HT1080 (cell line): ENCODE measurements at places on chromosomes 6 and 20. TPM values are rescaled to one million over a fixed set of nuclear protein-coding genes. Genes with fewer than 3 reads are reported as not detected.

The WFDC2 gene
- total RNA-seq, result not detected in 2 replicates

The EXOC2 gene
- total RNA-seq, result 19.4 and 21.3 TPM in 2 replicates

The SLC52A3 gene
- 0.11 TPM in 1 of 2 replicates, not detected in the other for total RNA-seq

The RALGAPB gene
- total RNA-seq, result 10.7 and 15.5 TPM in 2 replicates

The OR12D3 gene
- not detected in 2 replicates for total RNA-seq

The SLC2A10 gene
- total RNA-seq, result 0.55 TPM in 1 of 2 replicates, not detected in the other

The SFT2D1 gene
- total RNA-seq, result 49.7 and 67.1 TPM in 2 replicates

The FGD2 gene
- total RNA-seq, result 0.08 TPM in 1 of 2 replicates, not detected in the other

The TSBP1 gene
- total RNA-seq, result not detected in 2 replicates

The RIPPLY2 gene
- not detected in 2 replicates for total RNA-seq

The CGAS gene
- 1.4 and 2.3 TPM in 2 replicates for total RNA-seq

DNA sequence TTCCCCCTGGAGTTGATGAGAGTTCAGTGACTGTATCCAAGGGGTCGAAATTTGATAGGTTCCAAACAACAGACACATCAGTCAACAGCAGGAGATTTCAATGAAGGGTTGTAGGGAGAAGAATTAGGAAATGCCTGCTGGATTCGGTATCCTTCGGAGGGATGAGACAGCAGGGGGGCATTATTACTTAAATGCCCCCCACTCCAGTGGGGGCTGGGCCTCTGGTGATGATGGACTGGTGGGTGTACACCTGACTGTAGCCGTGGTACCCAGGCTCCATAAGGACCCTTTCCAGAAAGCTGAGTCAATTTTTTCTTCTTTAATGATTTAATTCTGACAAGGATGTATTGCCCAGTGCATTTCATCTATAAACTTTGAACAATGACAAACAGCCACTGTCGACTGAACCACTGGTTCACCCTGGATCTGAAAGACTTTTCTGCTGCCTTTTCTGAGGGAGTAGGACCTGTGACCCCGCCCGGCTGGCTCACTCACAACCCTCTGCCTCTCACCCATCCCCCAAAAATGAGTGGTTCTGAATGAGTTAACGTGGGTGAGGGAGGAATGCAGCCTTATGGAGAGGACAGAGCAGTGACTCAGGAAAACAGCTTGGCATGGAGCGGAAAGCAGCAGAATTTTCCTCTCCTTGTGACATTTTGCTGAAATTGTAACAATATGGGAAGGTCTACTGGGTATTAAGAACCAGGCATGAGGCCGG is 41.0 kb downstream of the ZMYND8 start:
- DNase-seq, result peak; percentile 93

DNA sequence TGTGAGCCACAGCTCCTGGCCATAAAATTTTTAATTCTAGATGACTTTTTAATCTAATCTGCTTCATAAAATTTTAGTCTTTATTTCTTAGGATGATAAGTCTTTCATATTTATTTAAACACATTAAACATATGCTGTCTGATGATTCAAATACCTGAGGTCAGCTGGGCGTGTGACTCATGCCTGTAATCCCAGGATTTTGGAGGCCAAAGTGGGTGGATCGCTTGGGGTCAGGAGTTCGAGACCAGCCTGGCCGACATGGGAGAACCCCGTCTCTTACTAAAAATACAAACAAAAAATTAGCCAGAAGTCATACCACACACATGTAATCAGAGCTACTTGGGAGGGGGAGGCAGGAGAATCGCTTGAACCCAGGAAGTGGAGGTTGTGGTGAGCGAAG is 53.1 kb downstream of the RBM24 start:
- DNase-seq, result peak; percentile 39

- DNase-seq, result no peak
Observed at GRCh38 chr6:95785785-95786184, 208.4 kb downstream of the MANEA start.

GRCh38 chr6:150312844-150313584 is 55.8 kb upstream of the IYD start:
- DNase-seq, result no peak

- no peak for DNase-seq
Observed at GRCh38 chr6:106688177-106688951, 59.0 kb downstream of the QRSL1 start.

DNA sequence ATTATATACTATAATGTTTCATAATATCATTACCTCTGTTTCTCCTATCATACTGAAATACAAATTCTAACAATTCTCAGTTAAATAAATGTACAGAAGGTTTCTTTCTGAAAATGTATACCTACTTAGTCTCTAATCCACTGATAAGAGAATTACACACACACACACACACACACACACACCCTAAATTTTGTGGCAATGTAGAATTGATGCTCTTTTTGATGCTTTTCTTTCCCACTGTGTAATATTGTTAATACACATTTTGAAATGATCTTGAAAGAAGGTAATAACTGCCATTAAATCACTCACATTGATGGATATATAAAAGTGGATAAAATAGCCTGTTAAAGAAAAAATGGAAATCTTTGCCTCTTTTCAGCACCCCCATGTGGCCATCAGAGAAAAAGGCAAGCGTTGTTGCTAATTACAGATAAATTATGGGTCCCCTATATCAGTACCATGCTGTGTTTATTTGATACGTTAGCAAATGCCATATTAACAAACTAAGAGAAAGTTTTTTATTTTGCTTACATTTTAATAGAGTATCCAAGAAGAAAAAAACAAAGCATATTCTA is 76.6 kb upstream of the VGLL2 start:
- DNase-seq, result no peak

- peak; percentile 4 for DNase-seq
Observed at GRCh38 chr6:68635706-68636513, 828 bp downstream of the ADGRB3 start.

- DNase-seq, result no peak
Observed at GRCh38 chr6:11497107-11497506, 40.4 kb upstream of the TMEM170B start.

DNA sequence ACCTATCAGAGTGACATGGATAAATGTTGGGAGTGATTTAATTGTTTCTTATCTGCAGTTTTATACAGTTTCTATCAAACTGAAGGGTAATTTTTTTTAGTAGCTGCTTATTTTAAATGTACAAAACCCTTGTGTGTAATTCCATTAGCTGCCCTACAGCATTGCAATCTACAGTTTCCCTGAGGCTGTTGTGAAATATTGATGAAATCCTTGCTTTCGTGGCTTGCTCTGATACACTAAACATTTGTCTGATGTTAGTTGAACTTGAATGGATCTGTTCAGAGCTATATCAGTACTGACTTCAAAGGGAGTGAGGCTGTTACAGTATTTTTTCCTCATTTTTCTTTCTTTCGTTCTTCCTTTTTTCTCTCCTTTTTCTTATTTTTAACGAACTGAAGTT is 255.4 kb downstream of the TSHZ2 start:
- DNase-seq, result no peak

DNA sequence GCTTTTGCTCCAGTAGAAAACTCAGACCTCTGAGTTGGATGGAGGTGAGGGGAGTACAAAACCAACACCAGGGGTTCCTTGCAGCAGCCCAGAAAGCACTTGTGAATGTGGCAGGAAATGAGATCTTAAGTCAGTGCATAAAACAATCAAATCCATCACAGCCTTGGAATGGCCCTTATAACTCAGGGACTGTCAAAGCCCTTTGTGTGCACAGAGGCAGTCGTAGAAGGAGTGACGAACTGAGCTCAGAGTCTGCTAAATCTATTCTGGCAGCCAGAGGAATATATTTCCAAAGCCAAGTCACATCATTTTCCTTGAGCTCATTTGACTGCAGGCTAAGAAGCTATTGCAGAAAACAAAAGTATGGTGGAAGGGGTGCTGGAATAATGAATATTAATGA is 676.6 kb downstream of the DHX35 start:
- DNase-seq, result peak; percentile 1

GRCh38 chr20:32052090-32052777 is at the start of gene HCK:
HCK (plus strand) TSS chr20:32052242.
- no peak for DNase-seq

- no peak for DNase-seq
Observed at GRCh38 chr6:78830805-78831204, 36.5 kb upstream of the IRAK1BP1 start.

GRCh38 chr20:25055711-25056495 is 2.0 kb downstream of the ACSS1 start:
- no peak for DNase-seq

GRCh38 chr6:148857798-148858390 is 111.1 kb downstream of the UST start:
- DNase-seq, result peak; percentile 88

DNA sequence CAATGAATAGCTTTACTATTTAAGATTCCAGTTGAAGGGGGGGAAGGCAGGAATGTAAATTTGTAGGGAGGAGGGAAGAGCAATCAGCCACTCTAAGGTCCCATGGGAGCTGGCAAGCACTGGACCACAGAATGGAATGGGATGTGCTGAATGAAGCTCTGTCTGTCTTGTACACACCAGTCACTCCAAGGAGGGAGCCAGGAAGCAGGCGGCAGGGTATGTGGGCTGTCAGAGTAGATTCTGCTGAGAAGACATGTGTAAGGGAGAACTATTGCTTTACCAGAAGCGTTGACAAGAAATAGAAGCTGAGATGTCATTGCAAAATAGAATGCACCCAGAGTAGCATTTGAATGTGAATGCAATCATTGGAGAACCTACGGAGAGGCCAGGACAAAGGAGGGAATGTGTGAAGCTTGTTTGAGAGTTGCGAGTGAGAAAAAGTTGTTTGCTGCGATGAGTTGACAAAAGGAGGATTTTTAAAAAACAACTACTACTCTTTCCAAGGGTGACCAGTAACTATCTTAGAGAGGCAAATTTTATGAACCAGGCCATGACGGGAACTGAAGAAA is 25.2 kb upstream of the PDE7B start:
- DNase-seq, result no peak

DNA sequence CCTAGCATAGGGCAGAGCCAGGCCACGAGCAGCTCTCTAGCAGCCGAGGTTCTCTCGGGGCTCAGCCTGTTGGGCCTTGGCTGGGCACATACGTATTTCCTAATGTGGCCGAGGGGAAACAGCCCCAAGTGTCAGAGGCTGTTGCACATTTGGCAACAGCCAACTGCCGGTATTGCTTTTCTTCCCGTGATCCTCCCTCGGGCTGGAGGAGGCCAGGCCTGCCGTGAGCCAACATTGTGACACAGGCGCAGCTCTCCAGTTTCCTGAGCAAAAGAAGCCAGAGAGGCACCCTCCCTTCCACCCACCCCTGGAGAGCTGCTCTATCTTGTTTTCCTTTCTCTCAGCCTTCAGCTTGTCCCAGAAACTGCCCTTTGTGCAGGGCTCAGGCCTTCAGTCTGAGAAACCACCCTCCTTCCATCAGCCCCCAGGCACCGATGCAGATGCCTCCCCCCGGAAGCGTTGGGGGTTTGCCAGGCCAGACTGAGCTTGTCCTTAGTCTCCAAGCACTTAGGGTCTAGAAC is 5.1 kb upstream of the BPI start:
- no peak for DNase-seq

DNA sequence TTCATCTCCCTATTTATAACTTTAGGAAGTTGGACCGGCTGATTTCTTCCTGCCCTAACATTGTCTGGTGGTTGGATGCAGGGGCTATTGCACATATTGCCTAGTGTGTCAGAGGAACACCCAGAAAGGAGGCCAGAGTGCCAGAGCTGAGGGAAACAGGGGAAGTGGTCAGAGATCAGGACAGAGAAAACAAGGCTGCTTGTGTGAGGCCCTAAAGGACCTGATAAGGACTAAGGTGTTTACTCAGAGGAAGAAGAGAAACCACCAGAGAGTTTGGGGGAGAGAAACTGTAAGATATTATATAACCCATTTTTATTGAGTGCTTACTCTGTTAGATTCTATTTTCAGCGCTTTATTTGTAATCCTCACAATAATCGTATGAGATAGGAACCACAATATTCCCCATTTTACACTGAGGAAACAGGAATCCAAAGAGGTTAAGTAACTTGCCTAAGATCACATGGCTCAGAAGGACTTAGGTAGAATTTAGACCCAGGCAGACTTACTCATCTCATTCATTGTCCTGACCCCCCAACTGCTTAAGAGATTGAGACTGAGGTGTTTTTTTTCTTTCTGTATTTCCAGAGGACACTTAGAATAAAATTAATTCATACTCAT is 54.0 kb upstream of the REV3L start:
- DNase-seq, result peak; percentile 73
